ENCODE measurements at places on chromosomes 13 and 19. TPM values are rescaled to one million over a fixed set of nuclear protein-coding genes. Genes with fewer than 3 reads are reported as not detected.

NCCRP1 gene
- 0.73 TPM for polyA plus RNA-seq

NTN5 gene
- 0.87 TPM for polyA plus RNA-seq

TUBA3C gene
- 1,049 TPM for polyA plus RNA-seq

ZNF223 gene
- polyA plus RNA-seq, result 6.1 TPM

KCNJ14 gene
- polyA plus RNA-seq, result 0.66 TPM

FUT3 gene
- 3.5 TPM for polyA plus RNA-seq

HPN gene
- polyA plus RNA-seq, result 8.2 TPM

Data from testis (tissue), 5 donors.